Foreskin fibroblast (primary cell): ENCODE measurements at places on chromosomes 11 and 22.

- DNase-seq = no peak
Measured at GRCh38 chr11:11857769-11858168, 16.0 kb downstream of the USP47 start.

- DNase-seq = no peak
Measured at GRCh38 chr11:46493791-46494190, 100.0 kb downstream of the AMBRA1 start.

GRCh38 chr11:111460856-111461255, 51.3 kb downstream of the BTG4 start:
- DNase-seq = no peak

DNA sequence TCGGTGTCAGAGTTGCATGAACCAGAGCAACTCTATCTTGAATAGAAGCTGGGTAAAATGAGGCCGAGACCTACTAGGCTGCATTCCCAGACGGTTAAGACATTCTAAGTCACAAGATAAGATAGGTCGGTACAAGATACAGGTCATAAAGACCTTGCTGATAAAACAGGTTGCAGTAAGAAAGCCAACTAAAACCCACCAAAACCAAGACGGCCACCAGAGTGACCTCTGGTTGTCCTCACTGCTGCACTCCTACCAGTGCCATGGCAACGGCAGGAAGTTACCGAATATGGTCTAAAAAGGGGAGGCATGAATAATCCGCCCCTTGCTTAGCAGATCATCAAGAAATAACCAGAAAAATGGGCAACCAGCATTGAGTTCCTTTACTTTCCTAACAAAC, 2.4 kb upstream of the KAT5 start:
- DNase-seq = no peak

GRCh38 chr22:28333088-28333487, 346.6 kb downstream of the TTC28 start:
- DNase-seq = no peak

DNA sequence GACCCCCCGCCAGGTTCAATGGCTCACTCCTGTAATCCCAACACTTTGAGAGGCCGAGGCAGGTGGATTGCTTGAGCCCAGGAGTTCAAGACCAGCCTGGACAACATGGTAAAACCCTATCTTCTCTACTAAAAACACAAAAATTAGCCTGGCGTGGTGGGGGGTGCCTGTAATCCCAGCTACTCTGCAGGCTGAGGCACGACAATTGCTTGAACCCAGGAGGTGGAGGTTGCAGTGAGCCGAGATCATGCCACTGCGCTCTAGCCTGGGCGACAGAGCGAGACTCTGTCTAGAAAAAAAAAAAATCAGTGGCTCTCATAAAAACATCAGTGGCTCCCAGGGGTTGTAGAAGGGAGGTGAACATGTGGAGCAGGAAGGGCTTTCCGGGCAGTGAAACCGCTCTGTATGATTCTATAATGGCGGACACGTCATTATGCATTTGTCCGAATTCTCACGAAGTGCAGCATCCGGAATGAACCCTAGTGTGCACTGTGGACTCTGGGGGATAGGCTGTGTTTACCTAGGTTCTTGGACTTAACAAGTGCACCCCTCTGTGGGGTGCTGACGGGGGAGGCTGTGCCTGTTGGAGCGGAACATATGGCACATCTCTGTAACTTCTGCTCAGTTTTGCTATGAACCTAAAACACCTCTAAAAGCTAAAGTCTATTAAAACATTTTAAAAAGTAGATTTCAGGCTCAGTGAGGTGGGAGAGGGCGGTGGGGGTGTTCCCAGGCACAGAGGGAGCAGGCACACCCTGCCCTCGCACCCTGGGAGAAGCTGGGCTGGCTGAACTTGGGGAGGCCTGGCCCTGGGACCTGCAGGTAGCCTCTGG, 49.1 kb upstream of the SEPTIN5 start:
- DNase-seq = no peak

DNA sequence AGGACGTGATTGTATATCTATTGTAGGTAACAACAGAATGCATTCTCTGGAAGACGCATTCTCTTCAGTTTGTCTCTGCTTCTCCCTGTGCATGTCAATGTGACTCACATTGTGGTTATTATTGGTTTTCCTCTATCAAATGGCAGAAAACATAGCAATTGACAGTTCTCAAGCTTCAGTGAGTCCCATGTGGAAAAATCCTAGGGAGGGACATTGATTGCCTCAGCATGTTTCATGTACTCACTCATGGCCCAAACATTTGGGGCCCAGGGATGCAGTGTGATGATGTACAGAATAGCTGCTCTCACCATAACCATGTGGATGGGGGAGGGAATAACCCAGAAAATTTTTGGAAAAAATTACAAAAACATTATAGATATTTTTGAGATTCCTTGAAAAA, 9.3 kb upstream of the ARL14EP start:
- peak; percentile 18 for DNase-seq

DNA sequence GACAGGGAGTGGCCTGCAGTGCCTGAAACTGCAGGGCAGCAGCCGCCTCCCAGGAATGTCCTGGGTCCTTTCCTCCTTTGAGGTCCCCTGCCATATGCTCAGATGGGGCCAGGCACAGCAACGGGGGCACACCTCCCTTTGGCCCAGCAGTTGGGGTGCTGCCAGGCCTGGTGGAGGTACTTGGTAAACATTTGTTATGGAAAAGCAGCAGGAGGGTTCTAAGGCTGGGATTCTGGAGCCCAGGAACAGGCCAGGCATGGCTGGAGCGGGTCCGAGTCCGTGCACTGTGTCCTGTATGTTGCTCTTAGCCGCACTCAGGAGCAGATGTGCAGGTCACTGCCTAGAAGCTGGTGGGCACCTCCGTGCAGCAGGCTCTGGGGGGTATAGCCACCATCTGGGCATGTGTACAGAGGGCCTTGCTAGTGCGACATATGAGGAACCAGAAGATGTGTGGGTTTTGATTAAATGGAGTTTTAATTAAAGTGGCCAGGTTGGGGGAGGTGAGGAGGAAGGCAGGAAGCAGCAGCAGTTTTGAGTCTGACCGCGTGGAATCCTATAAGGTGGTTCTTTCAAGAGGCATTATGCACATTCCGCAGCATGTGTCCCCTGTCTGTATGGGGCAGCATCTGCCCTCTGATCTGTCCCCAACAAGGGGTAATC, 1.5 kb downstream of the ADORA2A start:
- no peak for DNase-seq

DNA sequence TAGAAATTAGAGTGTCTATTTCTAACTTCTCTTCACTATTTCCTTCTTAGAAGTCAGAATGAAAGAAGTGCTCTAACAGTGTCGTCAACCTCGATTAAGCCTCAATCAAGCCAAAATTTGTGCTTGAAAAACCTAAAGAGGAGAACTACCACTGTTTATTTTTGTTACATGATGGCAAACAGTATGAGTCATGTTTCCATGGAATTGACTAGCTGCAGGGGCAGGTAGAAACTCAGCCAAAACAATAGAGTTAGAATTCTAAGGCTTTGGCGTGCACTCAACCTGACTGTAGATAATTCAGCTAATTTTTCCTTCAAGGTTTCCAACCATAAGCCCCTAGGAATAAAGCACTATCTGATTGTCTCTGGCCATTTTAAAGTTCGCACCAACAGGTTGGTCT, 415.9 kb downstream of the ETS1 start:
- no peak for DNase-seq

- DNase-seq = no peak
Measured at GRCh38 chr22:46354176-46354992, 18.9 kb downstream of the TRMU start.

GRCh38 chr11:111561791-111562325, 21.3 kb downstream of the LAYN start:
- peak; percentile 85 for DNase-seq

GRCh38 chr22:44131412-44131811, 49.3 kb upstream of the PARVG start:
- DNase-seq = no peak

GRCh38 chr11:36098087-36098486, 154.2 kb downstream of the LDLRAD3 start:
- no peak for DNase-seq
